Glutamatergic neuron (in vitro differentiated cells): ENCODE measurements at places on chromosomes 1 and 21.

DNA sequence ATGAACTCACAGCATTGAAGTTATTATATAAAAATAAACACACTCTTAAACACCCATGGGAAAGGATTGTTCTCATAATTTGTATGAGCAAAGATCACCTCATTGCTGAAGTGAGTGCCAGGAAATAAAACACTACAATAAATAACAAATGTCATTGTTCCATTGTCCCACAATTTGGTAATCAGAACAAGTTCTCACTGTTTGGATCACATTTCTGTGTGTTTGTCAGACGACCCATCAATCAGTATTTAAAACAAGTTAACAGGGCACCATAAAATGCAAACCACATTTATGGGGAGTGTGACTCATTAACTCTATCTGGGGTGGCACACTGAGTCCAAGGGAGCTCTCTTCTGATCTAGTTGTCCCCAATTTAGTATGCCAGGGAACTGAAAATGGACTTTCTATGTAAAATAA lies 124.5 kb downstream of the PTPRC start:
- no peak for DNase-seq

DNA sequence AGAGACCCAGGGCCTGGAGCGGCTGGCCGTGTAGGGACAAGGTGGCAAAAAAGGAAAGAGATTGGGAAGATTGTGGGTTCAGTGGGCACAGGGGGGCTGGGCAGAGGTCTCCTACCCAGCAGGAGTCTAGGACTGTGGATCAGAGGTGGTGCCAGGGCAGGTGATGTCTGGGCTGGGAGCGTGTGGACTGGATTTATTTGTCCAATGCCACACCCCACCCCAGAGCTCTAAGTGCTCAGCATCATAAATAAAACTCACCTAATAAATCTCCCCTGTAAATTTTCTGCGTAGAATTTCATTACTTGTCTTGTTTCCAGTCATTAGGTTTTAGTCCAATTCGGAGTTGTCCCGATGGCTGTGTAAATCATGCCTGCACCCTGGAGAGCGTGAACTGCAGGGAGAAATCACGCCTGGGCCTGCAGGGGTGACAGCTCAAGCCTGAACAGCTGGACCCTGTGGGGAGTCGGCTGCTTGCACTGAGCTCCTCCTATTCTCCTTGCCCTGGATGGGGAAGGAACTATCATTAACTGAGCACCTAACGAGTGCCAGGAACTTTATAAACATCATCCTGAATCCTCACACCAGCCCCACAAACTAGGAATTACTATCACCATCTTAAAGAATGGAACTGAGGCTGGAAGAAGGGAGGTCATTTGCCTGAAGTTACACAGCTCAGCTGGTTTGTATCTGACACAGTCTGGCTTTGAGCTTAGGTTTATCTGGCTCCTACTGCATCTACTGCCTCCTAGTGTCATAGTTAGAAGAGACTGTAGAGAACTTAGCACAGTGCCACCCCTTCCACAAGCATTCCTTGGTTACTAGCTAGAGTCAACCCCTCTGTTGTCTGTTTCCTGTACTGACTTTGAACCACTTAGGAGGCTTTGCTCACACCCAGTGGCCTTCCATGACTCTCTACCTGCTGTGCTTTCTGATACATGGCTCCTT lies 25.0 kb upstream of the POU3F1 start:
- no peak for DNase-seq

DNA sequence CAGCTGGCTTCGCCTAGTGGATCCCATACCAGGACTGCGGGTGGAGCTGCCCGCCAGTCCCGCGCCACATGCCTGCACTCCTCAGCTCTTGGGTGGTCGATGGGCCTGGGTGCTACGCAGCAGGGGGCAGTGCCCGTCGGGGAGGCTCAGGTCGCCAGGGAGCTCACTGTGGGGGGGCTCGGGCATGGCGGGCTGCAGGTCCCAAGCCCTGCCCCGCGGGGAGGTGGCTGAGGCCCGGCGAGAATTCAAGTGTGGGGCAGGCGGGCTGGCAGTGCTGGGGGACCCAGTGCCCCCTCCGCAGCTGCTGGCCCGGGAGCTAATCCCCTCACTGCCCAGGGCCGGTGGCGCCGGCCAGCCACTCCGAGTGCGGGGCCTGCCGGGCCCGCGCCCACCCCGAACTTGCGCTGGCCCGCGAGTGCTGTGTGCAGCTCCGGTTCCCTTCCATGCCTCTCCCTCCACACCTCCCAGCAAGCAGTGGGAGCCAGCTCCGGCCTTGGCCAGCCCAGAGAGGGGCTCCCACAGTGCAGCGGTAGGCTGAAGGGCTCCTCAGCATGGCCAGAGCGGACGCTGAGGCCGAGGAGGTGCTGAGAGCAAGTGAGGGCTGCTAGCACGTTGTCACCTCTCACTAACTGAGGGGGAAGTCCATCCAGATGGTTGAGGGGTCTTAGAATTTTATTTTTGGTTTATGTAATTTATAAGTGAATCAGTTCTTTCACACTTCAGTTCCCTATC lies 85.2 kb upstream of the HMCN1 start:
- DNase-seq = no peak

- DNase-seq = no peak
These were observed 171.4 kb downstream of the CAMTA1 start for GRCh38 chr1:6956488-6957159.

DNA sequence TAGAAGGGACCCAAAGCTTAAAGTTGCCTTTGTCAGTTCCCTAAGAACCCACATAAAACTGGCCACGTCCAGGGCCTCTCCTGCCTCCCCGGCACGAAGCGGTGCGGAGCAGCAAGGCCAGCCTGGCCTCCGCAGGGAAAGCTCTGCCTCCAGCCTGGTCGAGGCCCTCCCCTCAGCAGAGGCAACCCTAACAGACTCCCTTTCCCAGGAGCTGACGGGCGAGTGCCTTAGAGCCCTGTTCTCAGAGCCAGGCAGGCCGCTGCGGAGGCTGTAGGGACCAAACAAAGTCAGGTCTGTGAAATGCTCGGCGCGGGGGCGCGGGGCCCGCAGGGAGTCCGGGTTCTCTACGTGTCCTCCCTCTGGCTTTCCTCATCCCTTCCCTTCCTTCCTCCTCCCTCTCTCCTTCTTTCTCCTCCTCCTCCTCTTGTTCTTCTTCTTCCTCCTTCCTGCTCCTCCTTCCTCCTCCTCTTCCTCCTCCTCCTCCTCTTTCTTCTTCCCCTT lies 40.7 kb downstream of the RIPK4 start:
- DNase-seq = no peak
